ENCODE measurements at places on chromosomes 3 and 15.

GRCh38 chr15:33500432-33501195, 189.8 kb downstream of the RYR3 start:
- no peak for DNase-seq

GRCh38 chr3:165459111-165459510, 262.9 kb upstream of the SLITRK3 start:
- DNase-seq: no peak

- DNase-seq: peak; percentile 94
These were observed 14.4 kb upstream of the TKT start for GRCh38 chr3:53269888-53270880.

GRCh38 chr3:15326037-15326436, 6.3 kb downstream of the SH3BP5 start:
- DNase-seq: no peak

GRCh38 chr3:24591191-24591590, 96.5 kb upstream of the THRB start:
- no peak for DNase-seq

DNA sequence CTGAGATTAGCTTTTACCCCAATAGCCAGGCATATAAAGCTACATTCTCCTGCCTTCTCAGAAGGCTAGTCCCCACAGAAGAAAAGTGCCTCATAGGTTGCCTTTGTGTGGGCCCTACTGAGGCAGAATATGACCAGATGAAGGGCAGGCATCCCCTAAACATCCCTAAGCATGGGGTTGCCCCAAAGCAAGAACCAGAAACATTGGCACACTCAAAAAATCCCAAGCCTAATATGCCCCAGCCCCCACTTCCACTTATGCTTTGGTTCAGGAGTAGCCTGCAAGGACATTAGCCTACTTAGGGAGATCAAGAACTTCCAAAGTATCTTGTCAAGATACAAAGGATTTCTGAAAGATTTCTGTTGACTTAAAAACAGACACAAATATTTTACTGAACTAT, 29.7 kb downstream of the WHAMM start:
- no peak for DNase-seq

DNA sequence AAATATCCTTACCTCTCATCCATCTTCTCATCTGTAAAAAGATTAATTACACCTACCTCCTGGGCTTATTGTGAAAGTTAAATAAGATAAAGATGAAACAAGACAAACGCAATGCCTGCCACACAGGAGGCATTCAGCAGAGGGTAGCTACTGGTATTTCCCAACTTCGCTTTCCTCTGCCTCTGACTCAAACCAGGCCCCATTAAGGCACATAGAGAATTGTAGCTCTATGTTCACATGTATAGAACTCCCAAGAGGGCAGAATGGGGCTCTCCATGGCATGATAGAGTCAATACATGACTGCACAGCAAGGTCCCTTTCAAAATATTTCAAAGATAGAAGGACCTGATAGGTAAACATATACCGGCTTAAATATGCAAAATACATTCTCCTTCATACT, 1.4 kb downstream of the LYSMD2 start:
- DNase-seq: no peak

DNA sequence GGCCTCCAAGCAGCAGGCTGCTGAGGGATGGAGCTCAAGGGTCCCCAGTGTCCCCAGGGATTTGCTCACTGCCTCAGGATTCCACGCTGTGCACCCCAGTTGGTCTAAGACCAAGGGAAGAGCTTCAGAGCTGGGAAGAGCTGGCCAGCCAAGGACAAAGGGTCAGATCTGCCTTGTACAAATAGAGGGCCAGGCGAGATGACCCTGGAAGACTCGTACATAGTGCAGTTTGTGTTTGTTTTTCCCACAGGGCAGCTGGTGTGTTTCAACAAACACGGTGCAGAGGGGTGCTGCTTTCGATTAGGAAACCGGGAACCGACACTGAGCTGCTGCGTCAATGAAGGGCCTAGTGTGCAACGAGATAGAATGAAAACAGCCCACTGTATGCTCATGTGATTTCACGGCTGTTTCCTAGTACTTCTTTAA, 56.1 kb upstream of the TRPM1 start:
- DNase-seq: no peak

- DNase-seq: no peak
These were observed 498.6 kb downstream of the NAALADL2 start for GRCh38 chr3:175357758-175358157.

- no peak for DNase-seq
These were observed 2.6 kb downstream of the TMCC1 start for GRCh38 chr3:129890891-129891290.

GRCh38 chr15:62896969-62897486, 145.5 kb upstream of the TPM1 start:
- DNase-seq: peak; percentile 90

- no peak for DNase-seq
These were observed 32.7 kb downstream of the PDIA5 start for GRCh38 chr3:123099331-123100192.

DNA sequence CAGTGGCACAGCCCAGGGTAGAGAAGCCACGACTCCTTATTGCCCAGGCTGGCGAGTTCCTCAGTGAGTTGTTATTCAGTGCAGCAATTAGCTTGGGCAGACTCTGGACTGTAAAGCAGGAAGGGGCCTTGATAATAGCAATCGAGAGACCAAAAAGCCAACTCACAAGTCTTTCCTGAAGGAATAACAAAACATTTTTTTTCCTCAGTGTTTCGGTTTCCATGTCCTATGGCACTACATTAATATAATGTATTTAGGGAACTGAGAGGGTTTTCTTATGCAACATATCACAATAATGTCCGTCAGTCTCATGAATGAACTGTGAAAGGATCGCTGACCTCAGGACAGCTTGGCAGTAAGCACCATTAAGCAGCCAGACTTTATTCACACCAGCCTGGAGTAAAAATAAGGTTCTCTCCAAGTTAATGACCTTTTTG, 248.9 kb upstream of the TBL1XR1 start:
- no peak for DNase-seq

- DNase-seq: no peak
These were observed 5.8 kb upstream of the MANF start for GRCh38 chr3:51379301-51379700.

- DNase-seq: no peak
These were observed 44.5 kb upstream of the MYO5C start for GRCh38 chr15:52340093-52340492.

GRCh38 chr3:24359645-24360462, 134.8 kb downstream of the THRB start:
- DNase-seq: no peak

GRCh38 chr15:60376677-60377095, 21.1 kb downstream of the ANXA2 start:
- DNase-seq: no peak

- DNase-seq: no peak
These were observed 79.9 kb upstream of the SLC25A26 start for GRCh38 chr3:66140743-66141372.

- no peak for DNase-seq
These were observed 53.3 kb upstream of the SNRK start for GRCh38 chr3:43233062-43233461.

- DNase-seq: no peak
These were observed 35.9 kb downstream of the EIF4E3 start for GRCh38 chr3:71689291-71689690.

DNA sequence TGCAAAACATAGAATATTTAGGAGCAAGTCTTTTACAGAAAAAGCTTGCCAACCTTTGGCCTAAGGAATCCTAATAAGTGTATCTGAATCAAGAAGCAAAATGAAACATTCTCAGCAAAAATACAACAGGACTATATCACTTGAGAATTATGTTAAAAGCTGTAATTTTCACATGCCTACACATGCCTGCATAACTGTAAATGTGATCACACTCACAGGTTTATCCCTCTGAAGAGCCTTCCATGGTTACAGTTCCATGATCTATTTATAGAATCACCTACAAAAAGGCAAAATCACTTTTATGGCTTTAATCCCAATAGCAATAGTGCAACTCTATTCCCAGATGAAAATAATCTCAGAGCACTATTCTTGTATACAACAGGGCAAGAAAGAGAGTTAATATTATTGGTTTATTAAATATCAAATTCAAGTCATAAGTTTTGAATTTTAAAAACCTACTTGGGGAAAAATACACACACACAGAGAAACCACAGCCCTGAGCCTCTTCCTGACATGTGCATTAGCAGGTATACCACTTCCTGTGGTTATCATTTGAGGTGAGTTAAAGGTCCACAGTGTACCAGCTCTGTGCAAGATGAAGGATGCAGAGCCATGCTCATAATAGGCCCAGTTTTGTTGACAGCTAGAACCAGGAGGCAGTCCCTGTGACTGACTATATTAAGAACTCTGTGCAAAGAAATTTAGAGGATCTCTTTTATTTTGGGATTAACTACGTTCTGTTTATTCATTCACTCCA, 252.5 kb upstream of the TGFBR2 start:
- no peak for DNase-seq

DNA sequence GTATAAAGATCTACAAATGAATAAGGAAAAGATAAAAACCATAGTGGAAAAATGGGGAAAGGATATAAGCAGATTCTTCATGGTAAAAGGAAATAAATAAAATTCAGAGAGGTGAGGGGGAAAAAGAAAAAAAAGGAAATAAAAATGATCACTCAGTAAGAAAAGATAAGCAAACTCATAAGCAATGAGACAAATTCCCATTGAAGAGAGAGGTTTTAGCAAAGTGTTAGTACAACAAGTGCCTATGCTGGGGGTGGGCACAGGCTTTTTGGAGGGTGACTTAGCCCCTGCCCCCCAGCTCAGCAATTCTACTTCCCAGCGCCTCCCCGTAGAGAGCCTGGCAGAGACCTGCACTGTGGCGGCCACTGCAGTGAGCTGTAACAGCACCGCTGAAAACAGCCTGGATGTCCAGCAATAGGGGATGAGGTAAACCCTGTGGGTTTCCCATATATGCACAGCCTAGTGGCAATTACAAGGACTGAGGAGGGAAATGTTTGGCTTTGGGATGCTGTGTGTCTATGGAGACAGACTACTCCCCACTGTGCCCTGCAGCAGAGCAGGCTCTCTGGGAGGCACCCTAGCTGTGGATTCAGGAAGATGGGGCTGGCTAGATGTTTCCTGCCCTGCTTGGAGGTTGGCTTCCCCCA, 23.7 kb upstream of the SFMBT1 start:
- no peak for DNase-seq
